ENCODE measurements at places on chromosomes 6 and 20. TPM values are rescaled to one million over a fixed set of nuclear protein-coding genes. Genes with fewer than 3 reads are reported as not detected.

DNA sequence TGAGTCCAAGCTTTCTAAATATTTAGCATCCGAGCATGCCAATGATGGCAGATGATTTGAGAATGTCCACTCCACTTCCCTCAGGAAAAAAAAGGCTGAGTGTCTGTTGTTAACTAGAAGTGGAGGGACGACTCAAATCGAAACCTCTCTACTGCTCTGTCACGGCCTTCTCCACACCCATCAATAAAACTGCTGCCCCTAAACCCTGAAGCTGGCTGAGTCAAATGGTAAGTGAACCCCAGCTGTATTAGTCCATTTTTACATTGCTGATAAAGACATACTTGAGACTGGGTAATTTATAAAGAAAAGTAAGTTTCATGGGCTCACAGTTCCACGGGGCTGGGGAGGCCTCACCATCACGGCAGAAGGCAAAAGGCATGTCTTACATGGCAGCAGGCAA, 707.0 kb downstream of the QKI start:
- DNase-seq: no peak

DNA sequence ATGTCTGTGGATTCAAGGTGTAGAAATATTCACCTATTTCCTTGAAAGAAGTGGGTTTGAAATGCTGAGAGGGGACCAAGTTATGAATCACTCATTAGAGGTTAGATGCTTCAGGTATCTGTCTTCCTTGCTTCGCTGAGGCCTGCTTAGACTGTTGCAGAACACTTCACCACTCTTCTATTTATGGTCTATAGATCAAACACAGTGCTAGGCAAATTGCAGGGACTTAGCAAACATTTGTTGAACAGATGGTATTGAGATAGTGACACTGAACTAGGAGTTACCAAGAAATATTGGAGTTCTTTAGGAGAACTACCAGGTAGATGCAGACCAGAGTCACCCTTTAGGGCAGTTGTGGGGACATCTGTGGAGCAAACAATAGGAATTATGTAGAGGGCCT, 123.8 kb downstream of the RFPL4B start:
- DNase-seq: no peak

DNA sequence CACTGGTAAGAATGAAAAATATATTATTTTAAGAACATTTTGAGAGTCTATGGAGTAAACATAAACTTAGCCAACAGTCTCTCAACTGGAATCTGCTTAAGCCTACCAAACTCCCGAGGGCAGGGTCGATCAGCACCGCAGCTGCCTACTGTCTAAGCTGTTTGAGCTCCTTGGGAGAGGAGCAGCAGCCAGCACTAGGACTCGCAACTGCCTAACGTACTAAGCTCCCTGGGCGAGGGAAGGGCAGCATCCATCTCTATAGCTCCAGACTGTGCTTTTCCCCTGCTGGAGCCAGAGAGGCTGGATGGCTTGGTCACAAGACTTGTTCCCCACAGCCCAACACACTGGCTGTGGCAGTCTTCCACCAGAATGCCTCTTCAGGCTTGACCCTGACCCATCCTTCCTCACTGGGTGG, 96.4 kb downstream of the MOXD1 start:
- no peak for DNase-seq

GRCh38 chr6:34981951-34982350, 92.9 kb downstream of the ANKS1A start:
- no peak for DNase-seq

- no peak for DNase-seq
These were observed 360.1 kb upstream of the CHD6 start for GRCh38 chr20:41978246-41978790.

- no peak for DNase-seq
These were observed 60.3 kb upstream of the PTPN1 start for GRCh38 chr20:50449738-50450492.

- no peak for DNase-seq
These were observed 93.5 kb downstream of the CDC5L start for GRCh38 chr6:44481056-44481455.

GRCh38 chr6:157188213-157188612, 135.1 kb downstream of the TMEM242 start:
- no peak for DNase-seq

- no peak for DNase-seq
These were observed 121.8 kb downstream of the COL9A1 start for GRCh38 chr6:70180901-70181599.

GRCh38 chr20:35908007-35908406, 46.3 kb downstream of the SCAND1 start:
- no peak for DNase-seq

DNA sequence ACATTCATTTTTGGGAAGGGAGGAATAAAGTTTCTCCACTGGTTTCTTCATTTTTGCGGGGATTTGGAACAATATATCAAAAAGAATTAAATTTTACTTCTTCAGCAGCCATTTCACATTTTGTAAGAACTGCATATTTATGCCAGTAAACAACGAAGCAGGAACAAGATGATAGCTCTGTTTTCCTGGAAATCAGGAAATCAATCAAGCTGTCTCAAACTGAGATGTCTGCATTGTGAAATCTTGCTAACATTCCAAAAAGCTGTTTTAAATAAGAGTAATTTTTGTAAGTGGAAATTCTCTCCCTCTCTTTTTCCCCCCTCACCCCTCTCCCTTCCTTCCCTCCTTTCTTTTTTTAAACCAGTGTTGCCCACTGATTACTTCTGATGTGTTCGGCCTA, 20.0 kb downstream of the MAPK13 start:
- DNase-seq: no peak

DNA sequence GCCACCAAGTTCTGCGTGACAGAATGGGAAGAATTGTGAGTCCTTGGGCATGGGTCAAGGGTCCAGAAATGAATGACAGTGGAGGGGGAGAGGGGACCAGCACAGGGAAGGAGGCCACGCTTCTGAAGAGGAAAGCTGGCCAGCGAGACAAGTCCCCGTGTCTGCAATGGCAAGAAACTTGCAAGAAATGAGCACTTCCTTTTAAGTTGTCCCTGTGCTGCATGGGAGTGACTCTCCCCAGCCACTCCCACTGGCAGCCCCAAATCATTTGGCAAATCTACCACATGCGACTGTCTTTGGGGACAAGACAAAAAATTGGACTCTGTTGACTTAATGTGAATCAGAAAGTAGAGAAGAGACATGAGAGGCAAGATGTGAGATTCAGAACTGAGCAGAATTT, 242.2 kb upstream of the RREB1 start:
- no peak for DNase-seq

DNA sequence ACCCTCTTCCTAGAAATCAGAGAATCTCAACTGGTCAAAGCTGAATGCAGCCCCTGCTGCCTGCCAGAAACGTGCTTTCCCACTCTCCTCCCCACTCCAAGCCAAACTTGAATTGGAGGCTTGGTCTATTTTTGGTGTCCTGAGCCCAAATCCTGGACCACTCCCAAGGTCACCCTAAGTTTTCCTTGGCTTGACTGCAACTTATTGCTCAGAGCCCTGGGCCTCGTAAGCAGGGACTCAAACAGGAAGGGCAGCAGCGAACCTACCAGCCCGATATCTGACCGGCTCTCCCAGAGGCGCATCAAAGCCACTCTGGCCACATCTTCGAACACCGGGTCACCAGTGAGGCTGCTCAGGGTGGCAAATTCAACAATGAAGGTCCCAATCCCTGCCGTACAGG, 12.7 kb downstream of the EDEM2 start:
- no peak for DNase-seq

DNA sequence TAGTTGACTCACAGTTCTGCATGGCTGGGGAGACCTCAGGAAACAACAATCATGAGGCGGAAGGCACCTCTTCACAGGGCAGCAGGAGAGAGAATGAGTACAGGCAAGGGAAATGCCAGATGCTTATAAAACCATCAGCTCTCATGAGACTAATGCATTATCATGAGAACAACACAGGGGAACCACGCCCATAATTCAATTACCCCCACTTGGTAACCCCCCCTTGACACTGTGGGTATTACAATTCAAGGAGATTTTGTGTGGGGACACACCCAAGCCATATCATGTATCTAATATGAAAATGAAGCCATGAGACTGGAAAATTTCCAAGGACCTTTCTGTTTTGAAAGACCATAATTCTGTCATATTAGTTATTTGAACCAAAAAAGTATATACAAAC, 342.4 kb upstream of the PLCB4 start:
- DNase-seq: no peak

DNA sequence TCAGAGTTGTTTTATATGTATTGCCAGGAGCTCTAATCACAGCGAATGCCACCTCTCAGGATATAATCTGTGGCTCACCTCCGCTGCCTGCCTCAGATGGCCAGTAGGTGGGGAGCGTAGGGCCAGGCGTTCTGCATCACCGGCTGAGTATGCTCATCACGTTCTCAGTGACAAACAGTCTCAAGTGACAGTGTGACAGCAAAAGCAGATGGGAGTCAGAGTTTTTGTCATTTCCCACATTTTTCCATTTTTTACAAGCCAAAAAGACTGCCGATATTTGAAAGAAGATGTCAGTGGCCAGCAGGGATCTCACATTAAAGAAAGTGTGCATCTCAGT, 208.7 kb downstream of the ALDH8A1 start:
- DNase-seq: no peak

DNA sequence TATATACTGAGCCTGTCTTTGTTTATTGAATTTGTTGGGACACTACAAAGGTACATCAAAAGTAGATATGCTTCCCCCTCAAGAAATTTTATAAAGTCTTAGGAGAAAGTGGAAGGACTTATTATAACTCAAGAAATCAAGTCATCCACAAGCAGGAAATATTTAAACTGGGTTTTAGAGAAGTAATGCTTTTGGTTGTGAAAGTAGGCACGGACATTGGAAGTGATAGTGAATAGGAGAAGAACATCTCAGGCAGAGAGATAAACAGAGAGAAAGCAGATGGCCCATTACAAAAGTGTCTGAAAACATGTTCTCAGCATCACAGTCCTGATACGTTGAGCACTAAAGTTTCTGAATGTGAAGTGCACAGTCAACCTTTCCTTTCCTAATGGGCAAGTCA, 415.6 kb upstream of the RNF217 start:
- no peak for DNase-seq

DNA sequence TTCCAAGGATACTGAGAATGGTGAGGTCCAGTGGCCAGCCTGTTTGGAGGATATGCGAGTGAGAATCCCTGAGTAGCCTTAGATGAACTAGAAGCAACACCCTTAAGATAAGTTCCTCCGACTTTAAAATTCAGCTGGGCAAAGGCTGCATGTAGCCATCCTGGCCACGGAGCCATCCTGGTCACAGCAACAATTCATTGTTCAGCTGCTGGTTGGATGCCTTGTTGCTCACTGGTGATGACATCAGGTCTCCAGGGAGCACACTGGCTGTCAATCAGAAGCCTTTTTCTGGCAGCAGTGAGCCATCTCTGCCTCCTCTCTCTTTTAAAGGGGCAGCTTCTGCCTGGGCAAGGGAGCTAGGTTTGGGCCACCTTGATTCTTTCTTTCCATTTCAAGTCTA, 22.4 kb upstream of the RIMS4 start:
- no peak for DNase-seq

- no peak for DNase-seq
These were observed 937 bp downstream of the ZNF318 start for GRCh38 chr6:43368259-43369160.

DNA sequence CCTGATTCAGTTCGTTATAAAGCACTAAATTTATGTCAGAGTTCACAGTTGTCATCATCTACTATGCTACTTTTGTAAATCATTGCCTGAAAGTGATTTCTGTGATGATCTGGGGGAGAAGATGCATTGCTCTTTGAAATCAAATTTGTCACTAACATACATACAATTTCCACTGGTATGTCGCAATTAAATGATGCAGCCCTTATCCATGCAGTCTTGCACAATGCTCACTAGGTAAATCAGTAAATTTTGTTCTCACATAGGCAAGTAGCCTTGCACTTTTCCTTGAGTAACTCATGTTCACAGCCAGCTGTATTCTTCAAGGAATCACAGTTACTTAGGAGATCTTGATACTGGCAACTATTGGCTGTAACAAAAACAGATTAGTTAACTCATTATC, 20.8 kb downstream of the CRISP2 start:
- no peak for DNase-seq

DNA sequence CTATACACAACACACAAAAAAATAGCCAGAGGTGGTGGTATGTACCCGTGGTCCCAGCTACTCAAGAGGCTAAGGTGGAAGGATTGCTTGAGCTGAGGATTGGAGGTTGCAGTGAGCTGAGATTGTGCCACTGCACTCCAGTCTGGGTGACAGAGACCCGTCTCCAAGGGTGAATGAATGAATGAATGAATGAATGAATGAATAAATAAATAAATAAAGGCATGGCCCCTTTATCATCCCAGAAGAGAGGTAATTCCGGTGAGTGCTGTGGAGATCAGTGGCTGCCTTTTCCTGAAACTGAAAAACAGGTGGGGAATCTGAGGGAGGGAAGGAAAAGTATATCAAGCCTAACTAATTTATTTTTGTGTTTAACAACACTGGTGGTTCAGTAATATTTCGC, 90.0 kb downstream of the JARID2 start:
- DNase-seq: no peak

DNA sequence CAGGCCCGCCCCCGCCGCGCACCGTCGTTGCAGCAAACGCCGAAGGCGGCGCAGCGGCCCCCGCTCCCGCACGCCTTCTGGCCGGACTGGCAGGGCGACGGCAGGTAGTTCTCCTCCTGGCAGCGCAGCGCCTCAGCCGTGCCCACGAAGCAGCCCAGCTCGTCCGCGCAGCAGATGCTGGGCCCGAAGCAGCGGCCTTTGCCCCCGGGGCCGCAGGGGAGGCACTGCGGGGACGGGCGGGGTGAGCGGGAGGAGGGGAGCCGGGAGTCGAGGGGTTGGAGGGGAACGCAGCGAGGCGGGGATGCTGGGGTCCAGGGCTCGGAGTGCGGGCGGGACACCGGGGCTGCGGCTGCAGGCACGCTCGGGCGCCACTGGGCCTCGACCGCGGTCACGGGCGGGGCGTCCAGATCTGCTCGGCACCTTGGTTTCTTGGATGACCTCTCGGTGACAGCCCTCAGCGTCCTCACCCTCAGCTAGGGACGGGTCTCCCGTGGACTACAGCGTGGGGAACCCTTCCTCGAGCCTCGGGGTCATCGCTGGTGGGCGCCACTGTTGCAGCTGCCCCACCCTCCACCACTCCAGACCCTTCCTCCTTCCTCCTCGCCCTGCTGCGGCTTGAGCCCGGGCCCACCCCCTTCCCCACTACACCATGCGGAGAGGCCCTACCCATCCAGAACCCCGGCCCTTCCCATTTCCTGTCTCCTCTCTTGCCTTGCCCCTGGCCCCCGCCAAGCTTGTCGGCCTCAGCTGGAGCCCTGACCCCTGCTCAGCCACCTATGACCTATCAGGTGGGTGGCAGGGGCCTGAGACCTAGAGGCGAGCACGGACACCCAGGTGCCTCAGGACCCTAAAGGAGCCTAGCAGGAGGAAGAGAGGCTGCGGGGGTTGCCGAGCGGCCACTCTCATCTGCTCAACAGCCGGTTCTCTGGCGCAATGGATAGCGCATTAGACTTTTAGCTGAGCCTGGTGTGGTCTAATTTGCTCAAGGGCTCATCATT, 1.3 kb downstream of the AVP start:
- no peak for DNase-seq

CALHM5 gene
- polyA plus RNA-seq: 3.2 TPM

ECT2L gene
- 0.19 TPM for polyA plus RNA-seq

RPN2 gene
- polyA plus RNA-seq: 332 TPM

TFAP2D gene
- polyA plus RNA-seq: not detected

SAMD5 gene
- 12.6 TPM for polyA plus RNA-seq

INSM1 gene
- polyA plus RNA-seq: not detected

HCRTR2 gene
- 0.28 TPM for polyA plus RNA-seq

OR2J1 gene
- not detected for polyA plus RNA-seq

CNR1 gene
- polyA plus RNA-seq: 0.88 TPM

APOM gene
- polyA plus RNA-seq: 131 TPM

OTOR gene
- not detected for polyA plus RNA-seq

FNDC1 gene
- 7.3 TPM for polyA plus RNA-seq
